ENCODE measurements at places on chromosomes 16 and 17. TPM values are rescaled to one million over a fixed set of nuclear protein-coding genes. Genes with fewer than 3 reads are reported as not detected.

DNA sequence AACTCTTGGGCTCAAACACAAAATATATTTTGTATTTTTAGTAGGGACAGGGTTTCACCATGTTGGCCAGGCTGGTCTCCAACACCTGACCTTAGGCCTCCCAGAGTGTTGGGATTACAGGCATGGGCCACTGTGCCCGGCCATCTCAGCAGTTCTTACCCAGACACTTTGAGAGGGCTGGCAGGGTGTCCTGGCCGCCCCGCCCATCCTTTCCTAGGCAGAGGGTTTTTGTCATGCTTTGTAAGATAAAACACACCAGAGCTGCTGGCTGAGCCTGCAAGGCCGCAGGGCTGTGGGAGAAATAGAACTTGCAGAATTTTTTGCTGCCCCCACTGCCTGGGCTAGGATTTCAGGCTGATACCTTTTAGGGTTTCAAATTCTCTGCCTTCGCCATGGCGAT lies 8.7 kb downstream of the PPL start:
- DNase-seq: no peak

DNA sequence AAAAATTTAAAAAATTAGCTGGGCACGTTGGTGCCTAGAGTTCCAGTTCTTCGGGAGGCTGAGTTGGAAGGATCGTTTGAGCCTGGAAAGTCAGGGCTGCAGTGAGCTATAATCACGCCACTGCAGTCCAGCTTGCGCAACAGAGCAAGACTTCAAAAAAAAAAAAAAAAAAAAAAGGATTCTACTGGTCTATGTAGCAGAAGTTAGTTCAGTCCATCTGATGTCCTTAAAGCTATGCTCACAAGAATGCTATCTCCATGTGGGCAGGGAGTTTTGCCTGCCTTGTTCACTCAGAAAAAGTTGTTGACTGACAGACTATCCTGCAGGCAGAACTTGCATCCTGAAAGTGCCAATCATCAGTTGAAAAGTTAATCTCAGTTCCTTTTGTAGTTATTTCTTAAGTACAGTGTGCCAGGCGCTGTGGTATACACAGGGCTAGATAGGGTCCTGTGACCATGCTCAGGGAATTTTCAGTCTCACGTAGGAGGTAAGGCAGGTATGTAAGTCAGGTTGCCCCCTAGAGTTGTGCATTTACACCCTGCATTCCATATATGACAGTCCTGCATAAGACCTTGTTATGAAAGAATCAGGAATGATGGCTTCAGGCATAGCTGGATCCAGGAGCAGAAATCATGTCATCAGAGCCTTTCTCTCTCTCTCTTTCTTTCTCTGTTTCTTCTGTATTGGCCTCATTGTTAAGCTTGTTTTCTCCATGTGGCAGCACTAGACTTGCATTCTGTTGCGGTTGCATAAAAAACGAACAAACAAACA lies 7.6 kb downstream of the SYT17 start:
- DNase-seq: no peak

- DNase-seq: no peak
Observed at GRCh38 chr16:30478766-30479478, 6.4 kb downstream of the ITGAL start.

Gene CA7
- not detected for total RNA-seq

- DNase-seq: no peak
Observed at GRCh38 chr16:62585041-62585545, 548.9 kb upstream of the CDH8 start.

Gene SMIM5
- total RNA-seq: 2.3 TPM

GRCh38 chr17:32998111-32998886 lies 6.7 kb downstream of the SPACA3 start:
- peak; percentile 76 for DNase-seq

- DNase-seq: peak; percentile 76
Observed at GRCh38 chr16:77171745-77172635, 19.0 kb upstream of the MON1B start.

DNA sequence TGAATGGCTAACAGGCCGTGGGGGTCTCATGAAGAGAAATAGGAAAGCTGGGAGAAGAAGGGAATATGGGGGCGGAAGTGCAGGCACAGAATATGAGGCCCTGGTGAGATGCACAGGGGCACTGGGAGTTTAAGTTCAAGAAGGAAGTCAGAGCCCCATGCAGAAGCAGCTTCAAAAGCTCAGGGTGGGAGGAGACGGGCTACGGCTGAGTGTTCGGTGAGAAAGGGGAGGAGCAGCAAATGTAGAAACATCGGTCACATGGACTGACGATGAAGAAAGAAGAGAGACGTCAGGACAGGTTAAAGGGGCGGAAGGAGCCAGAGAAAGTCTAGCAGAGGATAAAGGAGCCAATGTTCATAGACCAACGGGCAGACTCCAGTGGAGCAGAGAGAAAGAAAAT lies 204.5 kb upstream of the ZFHX3 start:
- no peak for DNase-seq

Gene TMEM238L
- total RNA-seq: not detected

- peak; percentile 19 for DNase-seq
Observed at GRCh38 chr16:54171626-54172537, 114.7 kb downstream of the IRX3 start.

GRCh38 chr17:38574712-38575111 lies 31.0 kb downstream of the SRCIN1 start:
- DNase-seq: no peak

Gene CCDC200
- total RNA-seq: not detected

Gene IGSF6
- not detected for total RNA-seq

Gene CCL13
- total RNA-seq: not detected

Gene OR4D1
- not detected for total RNA-seq

Gene ASGR1
- 0.95 TPM for total RNA-seq

Gene GH2
- not detected for total RNA-seq

GRCh38 chr17:76683011-76683755 lies 27.6 kb downstream of the MXRA7 start:
- DNase-seq: no peak

Gene CHST4
- not detected for total RNA-seq

DNA sequence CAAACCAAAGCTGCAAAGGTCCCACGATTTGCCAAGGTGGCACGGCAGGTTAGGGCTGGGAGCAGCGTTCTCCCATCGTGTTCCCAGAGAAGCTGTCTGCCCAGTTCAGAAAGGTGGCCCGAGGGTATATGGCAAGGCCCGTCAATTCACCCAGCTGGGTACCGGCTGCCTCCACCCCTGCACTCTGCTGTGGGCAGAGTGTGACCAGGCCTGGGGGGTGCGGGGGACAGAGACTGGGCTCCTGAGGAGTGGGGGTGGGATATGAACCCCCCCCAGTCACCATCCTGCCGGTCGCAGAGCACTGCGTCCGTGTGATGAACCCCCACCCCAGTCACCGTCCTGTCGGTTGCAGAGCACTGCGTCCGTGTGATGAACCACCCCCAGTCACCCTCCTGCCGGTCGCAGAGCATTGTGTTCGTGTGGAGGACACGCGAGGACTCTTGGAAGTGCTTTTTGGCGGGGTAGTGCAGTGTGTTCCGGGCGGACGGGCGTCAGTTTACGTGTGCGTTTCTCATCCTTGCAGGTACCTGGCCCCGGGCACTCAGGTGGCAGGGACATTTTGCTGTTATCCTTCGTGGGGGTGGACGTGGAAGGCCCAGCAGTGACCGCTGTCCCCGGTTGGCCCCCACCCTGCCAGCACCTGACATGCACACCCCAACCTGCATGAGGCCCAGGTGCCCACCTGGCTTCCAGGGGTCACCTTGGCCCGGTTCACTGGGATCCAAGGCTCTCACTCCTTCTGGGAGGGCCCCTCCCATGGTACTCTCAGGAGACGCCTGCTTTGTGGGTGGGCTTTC lies 2.7 kb upstream of the FASN start:
- DNase-seq: no peak

- no peak for DNase-seq
Observed at GRCh38 chr17:29591146-29591736, 1.7 kb upstream of the ANKRD13B start.

Gene MYO15B
- total RNA-seq: 3.2 TPM

Gene ATP6V0C
- 80.2 TPM for total RNA-seq

DNA sequence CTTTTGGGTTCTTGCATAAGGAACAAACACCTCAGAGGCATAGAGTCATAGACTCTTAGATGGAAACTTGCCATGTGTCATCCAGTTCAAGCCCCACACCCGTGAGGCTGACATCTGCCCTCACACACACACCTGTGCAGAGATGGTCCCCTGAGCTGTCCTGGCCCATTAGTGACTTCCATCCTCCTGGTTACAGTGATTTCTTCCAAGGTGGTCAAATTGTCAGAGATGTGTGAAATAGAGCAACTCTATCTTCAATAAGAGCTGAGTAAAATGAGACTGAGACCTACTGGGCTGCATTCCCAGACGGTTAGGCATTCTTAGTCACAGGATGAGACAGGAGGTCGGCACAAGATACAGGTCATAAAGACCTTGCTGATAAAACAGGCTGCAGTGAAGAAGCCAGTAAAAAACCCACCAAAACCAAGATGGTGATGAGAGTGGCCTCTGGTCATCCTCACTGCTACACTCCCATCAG lies 342.2 kb upstream of the TNRC6C start:
- DNase-seq: peak; percentile 80

Gene TP53TG3F
- not detected for total RNA-seq

- peak; percentile 17 for DNase-seq
Observed at GRCh38 chr17:32497431-32498205, 10.8 kb downstream of the CDK5R1 start.

DNA sequence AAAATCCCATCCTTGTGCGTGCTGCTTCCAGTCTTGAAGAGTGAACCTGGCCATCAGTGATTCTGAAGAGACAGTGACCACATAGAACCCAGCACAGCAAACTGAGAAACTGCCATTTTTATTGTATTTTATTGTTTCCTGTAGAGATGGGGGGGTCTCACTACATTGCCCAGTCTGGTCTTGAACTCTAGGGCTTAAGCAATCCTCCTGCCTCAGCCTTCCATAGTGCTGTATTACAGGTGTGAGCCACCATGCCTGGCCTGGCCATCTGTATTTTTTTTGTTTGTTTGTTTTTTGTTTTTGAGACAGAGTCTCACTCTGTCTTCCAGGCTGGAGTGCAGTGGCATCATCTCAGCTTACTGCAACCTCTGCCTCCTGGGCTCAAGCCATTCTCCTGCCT lies 13.9 kb downstream of the CENPV start:
- no peak for DNase-seq

GRCh38 chr17:50872710-50873424 lies 6.7 kb upstream of the TOB1 start:
- DNase-seq: no peak

Gene RNU2-1
- total RNA-seq: not detected

Gene MPO
- total RNA-seq: not detected

DNA sequence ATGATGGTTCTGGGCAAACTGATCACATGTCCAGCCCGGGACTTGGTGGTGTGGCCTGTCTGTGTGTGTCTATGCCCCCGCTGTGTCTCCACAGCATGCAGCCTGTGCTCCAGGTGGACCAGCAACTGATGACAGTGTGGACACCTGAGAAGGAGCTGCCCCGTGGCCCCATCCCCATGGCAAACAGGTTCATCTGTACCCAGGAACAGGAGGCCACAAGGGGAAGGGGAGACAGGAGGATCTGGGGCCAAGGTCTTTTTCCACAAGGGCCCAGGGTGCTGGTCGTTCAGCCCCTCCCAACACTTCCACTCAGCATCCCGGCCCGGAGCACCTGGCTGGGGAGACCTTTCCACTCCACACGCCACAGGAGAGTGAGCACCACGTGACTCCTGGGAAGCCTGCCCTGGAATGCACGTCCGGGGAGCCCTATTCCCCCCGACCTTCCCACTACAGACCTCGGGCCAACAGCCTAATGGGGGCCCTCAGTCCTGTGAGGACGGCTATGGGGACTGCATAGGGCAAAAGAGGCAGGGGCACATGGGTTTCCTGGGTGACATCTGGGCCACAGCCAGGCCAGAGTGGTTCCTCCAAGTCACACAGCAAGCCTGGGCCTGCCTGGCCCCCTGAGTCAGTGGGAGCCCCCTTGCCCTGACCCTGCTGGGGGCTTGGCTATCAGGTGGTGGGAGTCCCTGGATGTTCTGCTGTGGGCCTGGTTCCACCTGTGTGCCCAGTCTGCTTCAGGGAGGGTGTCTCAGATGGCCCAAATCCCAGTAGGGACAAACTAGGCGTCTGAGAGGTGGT lies 20.8 kb upstream of the NXPH3 start:
- no peak for DNase-seq

DNA sequence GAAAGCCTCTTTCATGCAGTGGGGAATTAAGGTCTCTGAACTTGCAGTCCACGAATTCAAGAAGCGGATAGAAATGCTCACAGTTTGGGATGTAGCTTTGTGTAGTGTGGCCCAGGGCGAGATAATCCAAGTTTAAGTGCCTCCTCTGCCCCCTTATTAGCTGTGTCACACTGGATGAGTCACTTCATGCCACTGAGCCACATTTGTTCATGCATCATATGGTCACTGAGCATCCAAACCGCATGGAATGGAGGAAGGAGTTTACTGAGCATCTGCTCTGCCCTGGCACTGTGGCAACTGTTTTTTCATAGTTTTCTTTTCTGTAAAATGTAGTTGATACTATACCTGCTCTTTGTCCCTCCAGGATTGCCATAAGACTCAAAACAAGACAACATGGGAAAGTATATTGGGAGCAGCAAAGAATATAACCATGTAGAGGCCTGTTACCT lies 15.1 kb upstream of the DHX8 start:
- peak; percentile 76 for DNase-seq

GRCh38 chr16:25093208-25094061 lies 18.1 kb upstream of the LCMT1 start:
- no peak for DNase-seq

GRCh38 chr17:17484451-17484899 lies 7.7 kb downstream of the MED9 start:
- no peak for DNase-seq

GRCh38 chr16:68446681-68447652 lies 1.3 kb downstream of the SMPD3 start:
- DNase-seq: no peak

DNA sequence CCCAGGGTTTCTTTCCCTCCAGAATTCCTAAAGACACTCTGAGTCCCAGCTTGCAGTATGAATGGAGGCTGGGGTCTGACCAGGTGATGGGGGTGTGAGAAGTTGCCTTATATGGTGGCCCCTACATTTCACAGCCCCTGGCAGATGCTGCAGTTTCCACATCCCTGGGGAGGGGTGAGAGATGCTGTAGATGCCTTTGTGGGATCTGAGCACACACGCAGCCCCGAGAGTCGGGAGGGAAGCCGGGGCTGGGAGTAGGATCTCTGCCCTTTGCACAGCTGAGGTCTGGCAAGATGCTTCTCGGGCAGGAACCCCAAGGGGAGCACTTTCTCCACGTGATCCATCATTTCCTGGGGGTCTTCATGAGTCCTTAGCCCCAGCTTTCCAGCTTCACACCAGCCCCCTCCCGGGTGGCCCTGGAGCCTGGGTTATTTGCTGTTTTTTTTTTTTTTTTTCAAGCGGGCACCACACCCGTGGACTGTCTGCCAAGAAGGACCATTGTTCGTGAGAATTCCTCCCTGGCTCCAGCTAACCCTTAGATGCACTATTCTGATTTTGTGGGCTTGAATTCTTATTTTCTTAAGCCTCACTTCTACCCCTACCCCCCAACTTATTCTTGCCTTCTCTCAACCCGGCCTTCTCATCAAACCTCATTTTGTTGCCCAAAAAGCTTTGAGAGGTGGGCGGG lies 50.6 kb downstream of the NTN1 start:
- no peak for DNase-seq

Gene CCL17
- total RNA-seq: not detected

Gene LSM12
- 123 TPM for total RNA-seq

Gene ADPRM
- 2.9 TPM for total RNA-seq

GRCh38 chr17:46108120-46108519 lies 85.1 kb downstream of the KANSL1 start:
- DNase-seq: peak; percentile 16

Gene IRF8
- total RNA-seq: not detected

All from PC-3 (cell line).